ENCODE measurements at places on chromosomes 6 and 20.

- no peak for DNase-seq
These were observed 920.0 kb downstream of the TFAP2A start for GRCh38 chr6:9494864-9495263.

DNA sequence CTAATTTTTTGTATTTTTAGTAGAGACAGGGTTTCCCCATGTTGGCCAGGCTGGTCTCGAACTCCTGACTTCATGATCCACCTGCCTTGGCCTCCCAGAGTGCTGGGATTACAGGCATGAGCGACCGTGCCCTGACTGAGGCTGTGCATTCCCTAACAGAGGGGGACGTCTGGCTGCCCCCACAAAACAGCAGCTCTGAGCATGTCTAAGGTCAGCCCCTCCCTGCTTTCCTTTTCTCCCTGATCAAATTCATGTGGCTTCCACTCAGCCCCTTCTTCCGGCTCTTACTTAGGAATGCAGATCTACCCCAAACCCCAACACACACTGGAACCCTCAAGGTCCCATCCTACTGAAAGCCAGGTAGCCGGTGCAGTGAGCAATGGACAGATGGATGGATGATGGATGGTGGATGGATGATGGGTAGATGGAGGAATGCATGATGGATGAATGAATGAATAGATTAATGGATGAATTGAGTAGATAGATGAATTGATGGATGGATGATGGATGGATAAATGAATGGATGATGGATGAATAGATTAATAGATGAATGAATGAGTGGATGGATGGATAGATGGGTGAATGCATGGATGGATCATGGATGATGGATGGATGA is 91.5 kb upstream of the BHLHE23 start:
- DNase-seq = no peak

DNA sequence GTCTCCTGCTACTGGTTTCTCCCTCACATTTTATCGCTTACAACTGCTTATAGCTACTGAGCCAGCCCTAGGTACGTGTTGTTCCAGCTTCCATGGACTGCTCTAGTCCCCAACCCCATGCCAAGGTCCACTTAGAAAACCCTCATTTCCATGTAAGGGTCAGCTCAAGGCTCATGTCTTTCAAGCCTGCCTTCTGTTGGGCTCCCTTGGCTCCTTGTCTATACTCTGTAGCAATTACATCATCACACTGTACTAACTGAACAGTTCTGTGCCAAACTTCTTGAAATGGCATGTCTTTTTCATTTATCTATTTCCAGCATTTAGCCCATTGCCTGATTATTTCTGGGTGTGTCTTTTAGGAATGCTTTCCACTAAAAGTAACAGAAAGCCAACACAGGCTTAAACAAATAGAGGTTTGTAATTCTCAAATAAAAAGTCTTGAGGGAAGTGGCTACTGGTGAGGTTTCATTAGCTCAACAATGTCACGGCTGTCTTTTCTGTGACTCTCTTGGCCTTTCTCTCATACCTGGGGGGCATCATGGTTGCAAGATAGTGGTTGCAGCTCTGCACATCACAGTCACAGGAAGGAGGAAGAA is 317.6 kb downstream of the TPBG start:
- no peak for DNase-seq

- DNase-seq = no peak
These were observed 110.3 kb downstream of the CARMIL1 start for GRCh38 chr6:25389471-25389870.

DNA sequence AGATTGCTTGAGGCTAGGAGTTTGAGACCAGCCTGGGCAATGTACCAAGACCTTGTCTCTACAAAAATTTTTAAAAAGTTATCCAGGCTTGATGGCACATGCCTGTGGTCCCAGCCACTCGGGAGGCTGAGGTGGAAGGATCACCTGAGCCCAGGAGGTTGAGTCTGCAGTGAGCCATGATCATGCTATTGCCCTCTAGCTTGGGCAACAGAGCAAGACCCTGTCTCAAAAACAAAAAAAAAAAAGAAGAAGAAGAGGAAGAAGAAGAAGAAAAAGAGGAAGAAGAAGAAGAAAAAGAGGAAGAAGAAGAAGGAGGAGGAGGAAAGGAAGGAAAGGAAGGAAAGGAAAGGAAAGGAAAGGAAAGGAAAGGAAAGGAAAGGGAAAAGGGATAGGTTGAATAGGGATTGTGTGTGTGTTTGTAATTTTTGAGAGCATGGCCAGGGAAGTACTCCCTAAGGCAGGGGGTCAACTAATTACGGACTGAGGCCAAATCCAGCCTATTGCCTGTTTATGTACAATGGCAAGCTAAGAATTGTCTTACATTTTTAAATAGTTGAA is 43.0 kb upstream of the ZNF217 start:
- DNase-seq = no peak

DNA sequence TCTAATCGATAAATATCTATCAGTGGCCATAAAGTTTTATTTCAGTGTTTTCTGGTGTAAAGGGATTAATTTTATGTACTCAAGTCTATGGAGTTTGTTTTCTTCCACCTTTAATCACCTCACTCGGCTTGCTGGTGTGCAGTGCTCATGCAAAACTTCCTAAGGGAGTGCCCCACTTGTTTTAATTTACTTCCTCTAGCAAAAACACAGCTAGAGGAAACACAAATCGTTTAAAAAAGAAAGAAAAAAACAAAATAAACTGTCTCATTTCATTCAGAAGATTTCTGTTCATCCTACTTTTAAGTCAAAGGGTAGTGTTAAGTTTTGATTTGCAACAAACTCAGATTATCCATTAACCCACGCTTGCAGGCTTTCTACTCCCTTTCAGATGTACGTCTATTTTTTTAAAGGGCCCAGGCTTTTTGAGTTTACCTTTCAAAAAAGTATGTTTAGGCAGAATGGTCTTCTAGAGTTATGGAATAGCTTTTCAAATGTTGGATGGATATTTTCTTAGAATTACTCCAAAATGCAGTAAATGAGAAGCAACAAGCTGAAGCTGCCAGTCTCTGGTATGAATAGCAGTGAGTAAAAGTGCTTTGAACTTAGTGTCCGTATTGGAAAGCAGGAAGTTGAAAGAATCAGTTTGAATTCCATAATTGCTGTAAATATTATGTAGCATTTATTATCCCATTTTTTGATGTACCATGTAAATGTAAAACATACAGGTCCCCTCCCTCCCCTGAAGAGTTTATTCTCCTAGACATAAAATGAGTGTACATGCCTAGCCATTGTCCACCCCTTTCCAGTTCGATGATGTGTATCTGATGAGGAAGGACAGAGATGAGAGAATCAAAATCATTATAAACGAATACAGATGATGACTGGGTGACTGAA is 113.3 kb downstream of the SLC16A10 start:
- DNase-seq = peak; percentile 14

DNA sequence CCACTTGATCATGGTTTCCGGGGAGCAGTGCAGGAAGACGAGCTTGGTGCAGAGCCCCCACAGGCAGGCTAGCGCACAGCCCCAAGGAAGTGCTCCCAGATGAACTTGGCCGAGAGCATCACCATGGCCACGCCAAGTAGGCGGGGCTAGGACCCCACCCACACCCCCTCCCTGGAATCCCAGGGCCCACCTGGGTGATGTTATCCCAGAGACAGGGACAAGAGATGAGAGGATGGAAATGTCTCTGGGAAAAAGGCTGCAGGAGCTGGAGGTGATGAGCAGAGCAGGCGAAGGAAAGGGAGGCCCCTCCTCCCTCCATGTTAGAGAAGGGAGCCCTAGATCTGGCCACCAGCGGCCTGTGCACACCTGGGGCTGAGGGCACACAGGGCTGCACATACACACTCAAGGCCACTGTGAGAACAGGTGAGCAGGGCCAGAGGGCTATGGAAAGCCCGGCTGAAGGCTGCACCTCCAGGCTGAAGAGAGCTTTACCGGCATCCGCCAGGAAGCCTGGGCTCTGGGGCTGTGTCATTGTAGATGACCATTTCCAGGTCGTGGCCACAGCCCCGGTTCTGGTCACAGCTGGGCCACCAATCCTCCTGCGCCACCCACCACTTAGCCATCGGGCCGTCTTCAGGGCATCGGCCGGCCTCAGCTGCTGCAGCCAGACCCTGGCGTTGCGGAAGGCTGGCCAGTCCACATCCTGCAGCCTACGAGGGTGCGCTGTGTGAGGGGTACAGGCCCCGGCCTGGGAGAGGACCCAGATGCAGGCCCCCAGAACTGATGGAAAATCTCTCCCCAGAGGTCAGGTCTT is 24.9 kb downstream of the NPEPL1 start:
- DNase-seq = no peak

- no peak for DNase-seq
These were observed 317.7 kb upstream of the ADGRB3 start for GRCh38 chr6:68317366-68317765.

- no peak for DNase-seq
These were observed 76.1 kb upstream of the HSF2 start for GRCh38 chr6:122323361-122323760.
